ENCODE measurements at places on chromosomes 3 and 15.

DNA sequence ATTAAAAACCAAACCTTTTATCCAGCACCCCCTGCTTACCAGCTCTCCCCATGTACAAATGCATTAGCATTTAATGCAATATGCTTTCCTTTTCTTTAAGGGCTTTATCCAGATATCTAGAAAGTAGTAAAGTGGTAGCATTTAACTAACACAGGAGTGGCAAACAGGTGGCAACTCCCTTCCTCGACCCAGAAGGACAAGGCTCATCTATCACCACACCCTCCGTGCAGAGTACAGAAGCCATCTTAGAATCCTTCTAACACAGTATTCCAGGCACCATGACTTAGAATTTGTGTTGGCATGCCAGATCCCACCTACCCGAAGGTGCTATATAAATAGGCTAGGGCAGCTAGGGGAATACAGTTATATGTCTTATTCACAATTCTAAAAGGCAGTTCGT lies 148.6 kb upstream of the NSMCE3 start:
- DNase-seq, result no peak

DNA sequence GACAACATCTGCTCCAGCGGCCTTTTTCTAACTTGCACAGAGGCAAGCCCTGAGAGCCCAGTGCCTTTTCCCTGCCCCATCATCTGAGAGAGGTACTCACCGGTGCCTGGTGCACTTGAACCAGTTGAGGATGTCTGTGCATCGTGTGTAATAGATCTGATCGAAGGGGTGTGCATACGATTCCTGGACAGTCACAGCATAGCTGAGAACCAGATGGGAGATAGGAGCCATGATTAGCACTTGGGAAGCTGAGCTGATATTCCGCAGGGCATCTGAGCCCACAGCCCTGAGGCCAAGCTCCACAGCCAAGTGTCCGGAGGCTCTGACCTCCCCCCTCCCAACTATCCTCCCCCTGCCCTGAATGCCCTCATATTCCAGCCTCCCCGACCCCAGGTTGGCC lies 129.8 kb downstream of the MEGF11 start:
- DNase-seq, result no peak

DNA sequence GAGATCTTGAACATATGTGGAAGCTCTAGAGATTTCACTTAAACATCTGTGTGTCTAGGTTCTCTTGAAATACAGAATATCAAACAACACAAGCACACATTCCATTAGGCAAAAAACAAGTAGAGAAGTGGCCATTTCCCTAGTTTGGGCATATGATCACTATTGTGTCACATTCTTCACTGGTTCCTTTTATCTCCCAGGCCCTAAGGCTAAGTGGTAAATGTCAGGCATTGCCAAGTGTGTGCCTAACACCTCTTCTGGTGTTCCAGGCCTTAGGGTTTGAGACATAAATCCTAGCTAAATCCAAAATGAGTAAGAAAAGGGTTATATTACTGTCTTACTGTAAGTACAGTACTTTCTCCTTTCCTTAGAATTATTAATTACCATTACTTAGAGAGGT lies 880.1 kb downstream of the PDCD6IP start:
- no peak for DNase-seq

DNA sequence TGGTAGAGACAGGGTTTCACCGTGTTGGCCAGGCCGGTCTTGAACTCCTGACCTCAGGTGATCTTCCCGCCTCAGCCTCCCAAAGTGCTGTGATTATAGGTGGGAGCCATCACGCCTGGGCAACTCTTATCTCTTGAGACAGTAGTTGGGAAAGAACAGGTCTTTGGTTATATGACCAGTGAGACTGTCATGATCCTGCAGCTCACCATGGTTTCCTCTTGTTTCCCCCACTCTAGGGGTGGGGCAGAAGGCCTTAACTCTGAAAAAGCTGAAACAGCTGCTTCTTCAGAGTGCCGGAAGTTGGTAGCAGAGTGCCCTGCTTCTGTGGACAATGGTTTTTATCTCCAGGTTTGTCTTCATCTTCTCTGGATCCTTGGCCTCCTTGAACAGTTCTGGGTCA lies 4.7 kb upstream of the TYRO3 start:
- DNase-seq, result no peak

DNA sequence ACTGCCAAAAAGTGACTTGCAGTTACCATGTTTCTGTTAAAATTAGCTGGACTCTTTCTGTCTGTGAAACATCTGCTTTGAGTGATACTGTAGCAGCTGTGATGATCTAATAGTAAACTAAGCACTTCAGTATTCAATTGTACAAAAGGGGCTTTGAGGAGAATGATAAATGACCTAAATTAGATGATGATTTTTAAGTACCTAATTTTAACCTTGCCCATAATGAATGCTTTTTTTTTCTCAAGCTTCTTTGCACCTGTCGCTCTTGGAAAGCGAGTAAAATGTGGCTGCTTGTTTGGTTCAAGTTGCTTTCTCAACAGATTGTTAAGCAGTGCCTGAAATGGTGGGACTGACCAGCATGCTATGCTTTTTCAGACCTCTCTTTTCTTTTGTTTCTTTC lies 752.3 kb downstream of the EPHA3 start:
- no peak for DNase-seq
